ENCODE measurements at places on chromosomes 2 and 18.
A peak's percentile ranks its signal among the peaks of the same experiment; 100 is the strongest.

GRCh38 chr2:236499691-236500578 lies 69.7 kb upstream of the ACKR3 start:
- DNase-seq = no peak

DNA sequence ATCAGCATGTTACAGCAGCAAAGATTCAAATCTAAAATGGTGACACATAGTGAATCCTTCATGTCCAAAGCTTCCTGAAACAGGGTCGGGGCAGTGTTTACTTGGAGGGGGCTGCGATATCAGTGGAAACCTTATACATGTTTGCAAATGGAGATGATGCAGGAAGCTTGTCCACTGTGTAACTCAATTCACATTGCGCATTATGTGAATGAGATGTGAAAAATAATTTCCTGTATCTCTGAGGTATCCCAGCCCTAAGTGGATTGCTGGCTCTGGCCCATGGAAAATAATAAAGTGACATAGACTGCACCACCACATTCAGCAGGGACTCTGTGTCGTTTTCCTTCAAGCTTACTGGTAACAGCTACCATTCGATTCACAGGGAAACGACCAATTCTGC lies 505.5 kb downstream of the GALR1 start:
- no peak for DNase-seq

DNA sequence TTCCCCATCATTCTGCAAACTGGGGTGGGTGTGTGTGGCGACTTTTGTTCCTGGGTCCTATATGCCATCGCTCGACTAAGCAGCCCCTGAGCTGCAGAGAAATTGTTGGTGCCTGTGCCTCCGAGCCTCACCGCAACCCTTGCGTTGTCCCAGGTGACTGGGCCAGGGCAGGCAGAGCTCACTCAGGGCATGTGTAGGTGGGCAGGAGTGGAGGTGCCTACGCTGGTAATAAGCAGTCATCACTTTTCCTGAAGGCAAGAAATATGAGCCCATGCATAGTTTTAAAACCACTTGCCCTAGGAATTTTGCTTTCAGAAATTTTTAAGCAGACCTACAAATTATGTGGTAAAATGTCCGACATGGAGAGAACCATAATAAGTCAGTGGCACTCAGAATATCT lies 197.8 kb downstream of the SMAD7 start:
- no peak for DNase-seq

DNA sequence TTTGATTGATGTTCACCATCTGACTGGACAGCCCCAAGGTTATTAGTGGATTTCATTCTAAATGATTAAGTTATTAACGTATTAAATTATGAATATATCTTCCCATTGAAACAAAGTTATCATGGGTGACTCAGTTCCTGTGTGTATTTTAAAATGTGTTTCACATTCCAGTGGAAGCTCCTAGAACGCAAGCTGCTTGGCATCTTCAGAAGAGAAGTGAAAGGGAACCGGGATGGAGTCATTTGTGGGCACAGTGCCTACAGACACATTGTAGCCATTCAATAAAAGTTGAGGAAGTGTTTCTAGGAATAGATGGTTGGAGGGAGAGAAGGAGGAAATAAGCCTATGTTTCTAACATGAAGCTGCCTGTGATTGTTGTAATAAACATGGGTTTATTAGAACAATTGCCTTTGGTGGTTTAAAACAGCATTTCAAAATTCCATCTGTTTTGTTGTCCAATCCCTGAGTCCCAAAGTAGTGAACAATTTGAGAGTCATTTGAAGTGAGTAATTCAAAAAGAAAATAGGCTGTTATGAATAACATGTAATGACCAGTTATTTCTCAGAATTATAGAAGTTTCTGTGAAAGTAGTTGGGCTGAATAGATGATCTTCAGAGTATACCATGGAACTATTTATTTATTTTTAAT lies 143.5 kb downstream of the PKP4 start:
- DNase-seq = no peak

DNA sequence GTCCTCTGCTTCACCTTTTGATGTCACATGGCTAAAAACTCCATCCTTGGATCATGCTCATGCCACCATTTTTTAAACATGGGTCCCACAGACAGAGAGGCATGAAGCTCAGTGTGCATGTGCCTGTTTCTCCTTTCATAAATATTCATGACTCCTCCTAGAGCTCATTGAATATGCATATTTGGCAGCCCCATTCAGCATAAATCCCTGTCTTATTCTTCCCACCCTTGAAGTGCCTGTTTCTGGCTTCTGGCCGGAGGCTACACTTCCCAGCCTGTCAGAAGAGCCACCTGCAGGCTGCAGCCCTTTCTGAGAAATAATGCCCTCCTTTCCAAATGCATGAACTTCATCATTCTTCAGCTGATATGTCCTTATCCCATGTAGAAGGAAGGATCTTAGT lies 109.7 kb downstream of the LDLRAD4 start:
- no peak for DNase-seq

GRCh38 chr2:71932780-71933466 lies 214.7 kb downstream of the CYP26B1 start:
- DNase-seq = no peak

GRCh38 chr2:218093879-218094278 lies 24.8 kb downstream of the RUFY4 start:
- no peak for DNase-seq

GRCh38 chr18:12608301-12608700 lies 49.6 kb downstream of the SPIRE1 start:
- no peak for DNase-seq

GRCh38 chr2:232781765-232782164 lies 5.4 kb upstream of the KCNJ13 start:
- peak; percentile 81 for DNase-seq

GRCh38 chr2:144307711-144308110 lies 212.2 kb downstream of the ZEB2 start:
- no peak for DNase-seq

GRCh38 chr18:44051026-44051425 lies 629.7 kb upstream of the SETBP1 start:
- no peak for DNase-seq

- no peak for DNase-seq
These were observed 893.5 kb upstream of the KLHL29 start for GRCh38 chr2:22491442-22491841.

DNA sequence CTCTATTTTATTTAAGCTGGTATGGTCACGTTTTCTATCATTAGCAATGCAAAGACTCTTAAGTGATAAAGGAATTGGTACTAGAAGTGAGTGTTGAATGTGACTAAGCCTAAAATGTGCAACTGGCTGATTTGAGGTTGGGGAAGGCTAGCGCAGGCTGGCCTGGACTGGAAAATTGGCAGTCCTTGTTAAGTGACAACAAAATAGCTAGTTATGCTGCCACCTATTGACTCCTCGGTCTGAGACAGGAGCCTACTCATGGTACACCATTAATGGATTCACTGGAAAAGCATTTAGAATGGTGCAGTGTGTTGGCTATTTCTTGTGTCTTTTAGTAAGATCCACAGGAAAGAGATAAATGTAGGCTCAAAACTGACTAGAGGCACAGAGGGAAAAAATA lies 5.7 kb upstream of the WIPF1 start:
- peak; percentile 84 for DNase-seq

GRCh38 chr2:215952860-215953637 lies 60.3 kb downstream of the MREG start:
- DNase-seq = no peak

GRCh38 chr2:217709478-217710210 lies 293.2 kb downstream of the TNS1 start:
- DNase-seq = no peak

- DNase-seq = peak; percentile 53
These were observed 60.6 kb downstream of the CAB39 start for GRCh38 chr2:230773039-230773773.

DNA sequence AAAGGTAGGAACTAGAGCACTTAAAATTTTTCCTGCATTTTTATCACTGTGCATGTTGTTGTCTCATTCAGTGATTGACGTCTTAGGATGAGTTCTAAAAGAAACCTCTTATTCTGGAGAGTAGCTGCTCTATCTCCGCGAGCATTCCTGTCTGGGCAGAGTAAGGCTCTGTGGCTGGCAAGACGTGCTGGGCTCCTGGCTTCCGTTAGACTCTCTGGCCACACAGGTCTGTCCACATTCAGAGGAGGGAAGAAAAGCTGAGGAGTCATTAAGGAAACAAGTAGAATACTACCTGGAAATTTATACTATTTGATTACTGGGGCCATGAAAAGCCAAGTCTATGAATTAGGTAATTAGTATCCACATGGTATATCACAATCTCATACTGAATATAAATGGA lies 138.0 kb upstream of the DNMT3A start:
- no peak for DNase-seq

DNA sequence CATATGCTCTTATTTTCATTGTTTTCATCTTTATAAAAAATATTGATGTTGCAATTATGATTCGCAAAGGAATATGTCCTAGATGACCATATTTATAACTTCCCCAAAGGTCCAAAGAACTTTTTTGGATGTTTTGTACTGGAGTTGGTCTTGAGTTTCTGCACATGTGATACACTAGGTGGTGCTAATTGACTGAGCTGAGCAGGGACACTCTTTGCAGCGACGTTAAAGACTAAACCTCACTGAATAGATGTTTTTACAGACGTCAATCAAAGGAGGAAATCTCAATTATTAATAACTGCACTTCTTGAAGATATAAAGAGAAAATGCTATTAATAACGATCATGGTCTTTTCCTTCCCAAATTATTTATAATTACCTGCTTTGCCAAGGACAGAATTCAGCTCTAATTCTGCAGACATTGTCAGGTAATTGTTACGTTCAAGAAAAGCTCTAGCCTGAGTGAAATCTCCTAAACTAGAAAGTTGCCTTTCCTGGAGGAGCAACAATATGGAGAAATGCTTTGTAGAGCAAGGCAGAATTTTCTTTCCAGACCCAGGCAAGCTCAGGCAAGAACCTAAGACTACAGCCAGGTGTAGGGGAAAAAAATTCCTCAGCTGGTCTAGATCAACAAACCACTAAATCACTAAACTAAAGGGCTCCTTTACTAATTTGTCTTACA lies 119.3 kb upstream of the RBBP8 start:
- DNase-seq = peak; percentile 4

GRCh38 chr2:28801726-28802125 lies 8.9 kb upstream of the SPDYA start:
- no peak for DNase-seq

- no peak for DNase-seq
These were observed 295.5 kb downstream of the ZNF521 start for GRCh38 chr18:25056429-25056828.

DNA sequence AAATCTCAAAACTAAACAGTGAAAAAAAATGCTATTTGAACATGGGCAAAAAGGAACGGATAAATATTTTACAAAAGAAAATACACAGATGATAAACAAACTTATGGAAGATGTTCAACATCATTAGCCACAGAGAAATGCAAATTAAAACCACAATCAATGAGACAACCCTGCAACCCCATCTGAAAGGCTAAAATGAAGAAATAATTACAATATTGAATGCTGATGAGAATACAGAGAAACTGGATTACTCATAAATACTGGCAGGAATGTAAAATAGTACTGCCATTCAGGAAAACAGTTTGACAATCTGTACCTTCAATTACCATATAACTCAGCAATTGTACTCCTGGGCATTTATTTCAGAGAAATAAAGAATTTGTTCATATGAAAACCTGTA lies 193.1 kb upstream of the UBE2E3 start:
- DNase-seq = no peak

- no peak for DNase-seq
These were observed 48.7 kb downstream of the ACKR3 start for GRCh38 chr2:236618370-236618769.

GRCh38 chr2:105746177-105747080 lies 1.7 kb downstream of the NCK2 start:
- DNase-seq = peak; percentile 69

DNA sequence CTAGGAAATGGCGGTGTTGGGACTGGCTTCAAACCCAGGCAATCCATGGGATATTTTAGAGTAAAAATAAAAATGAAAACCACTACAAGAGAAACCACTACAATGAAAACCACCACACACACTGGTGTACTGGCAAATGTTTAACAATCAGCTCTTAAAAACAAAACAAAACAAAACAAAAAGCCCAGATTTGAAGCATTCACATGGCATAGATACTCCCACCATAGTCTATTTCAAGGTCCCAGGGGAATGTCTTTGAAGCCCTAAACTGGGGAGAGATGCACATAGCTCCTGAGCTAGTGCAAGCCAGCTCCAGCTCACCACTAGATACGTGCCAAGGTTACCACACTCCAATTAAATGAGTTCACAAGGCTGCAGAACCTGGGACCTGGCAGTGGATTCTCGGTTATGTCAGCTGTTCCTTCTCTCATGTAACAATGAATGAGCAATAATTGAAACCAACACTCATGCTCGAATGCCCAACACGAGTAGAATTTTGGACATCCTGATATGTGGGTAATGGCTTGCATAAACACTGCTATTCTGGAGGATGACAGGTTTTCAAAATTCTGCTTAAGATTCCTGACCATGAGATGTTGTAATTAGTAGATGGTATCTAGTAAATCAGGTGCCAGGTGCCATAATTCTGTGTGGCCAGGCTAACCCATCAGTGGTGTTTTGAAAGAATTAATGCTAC lies 102.2 kb downstream of the OSBPL6 start:
- no peak for DNase-seq

DNA sequence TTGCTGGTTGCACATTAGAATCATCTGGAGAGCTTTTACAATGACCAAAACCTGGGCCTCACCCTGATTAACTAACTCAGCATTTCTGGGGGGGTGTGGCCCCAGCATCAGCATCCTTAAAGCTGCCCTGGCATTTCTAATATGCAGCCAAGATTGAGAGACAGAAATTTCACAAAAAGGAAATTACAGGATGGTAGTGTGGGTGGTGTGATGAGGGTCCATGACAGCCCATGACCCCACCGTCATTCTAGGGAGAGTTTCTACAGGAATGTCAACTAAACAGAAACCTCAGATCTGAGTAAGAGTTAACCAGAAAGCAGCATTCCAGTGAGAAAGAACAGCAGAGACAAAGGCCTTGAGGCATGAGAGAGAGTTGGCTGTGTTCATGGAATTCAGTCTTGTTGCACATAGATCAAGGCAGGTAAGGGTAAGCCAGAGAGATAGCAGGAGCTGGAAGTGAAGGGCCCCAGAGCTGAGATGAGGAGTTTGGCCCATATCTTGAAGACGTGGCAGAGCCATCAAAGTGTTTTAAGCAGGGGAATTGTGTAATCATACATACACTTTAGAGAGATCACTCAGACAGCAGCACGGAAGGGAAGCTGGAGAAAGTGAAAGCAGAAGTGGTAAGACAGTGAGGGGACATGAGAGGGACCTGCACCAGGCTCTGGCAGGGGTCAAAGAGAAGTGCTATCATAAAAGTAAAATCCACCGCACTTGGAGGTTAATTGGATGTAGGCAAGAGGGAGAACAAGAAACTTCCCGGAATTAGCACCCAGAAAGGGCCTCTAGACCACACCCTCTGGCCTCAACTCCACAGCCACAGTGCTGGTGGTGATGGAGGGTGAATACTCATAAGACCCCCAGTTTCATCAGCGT lies 7.8 kb upstream of the TRABD2A start:
- DNase-seq = peak; percentile 81

- DNase-seq = no peak
These were observed 796 bp downstream of the SPIRE1 start for GRCh38 chr18:12656938-12657683.

GRCh38 chr2:5021136-5021535 lies 671.0 kb upstream of the SOX11 start:
- DNase-seq = no peak

All from CD4-positive, alpha-beta T cell treated with Interleukin-4 for 4 hours (primary cell).